ENCODE measurements at places on chromosomes 2 and 18.

- DNase-seq: no peak
Measured at GRCh38 chr2:122491011-122491410, 735.6 kb downstream of the TSN start.

GRCh38 chr2:154264024-154264423, 392.3 kb downstream of the GALNT13 start:
- DNase-seq: no peak

- DNase-seq: no peak
Measured at GRCh38 chr2:15348636-15349035, 212.5 kb downstream of the NBAS start.

DNA sequence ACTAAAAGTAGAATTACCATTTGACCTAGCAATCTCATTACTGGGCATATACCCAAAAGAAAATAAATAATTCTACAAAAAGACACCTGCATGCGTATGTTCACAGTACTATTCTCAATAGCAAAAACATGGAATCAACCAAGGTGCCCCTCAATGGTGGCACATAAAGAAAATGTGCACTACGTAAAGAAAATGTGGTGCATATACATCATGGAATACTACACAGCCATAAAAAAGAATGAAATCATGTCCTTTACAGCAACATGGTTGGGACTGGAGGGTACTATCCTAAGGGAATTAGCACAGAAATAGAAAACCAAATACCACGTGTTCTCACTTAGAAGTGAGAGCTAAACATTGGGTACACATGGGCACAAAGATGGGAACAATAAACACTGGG, 250.7 kb upstream of the TNP1 start:
- DNase-seq: no peak

GRCh38 chr2:71451705-71452104, 1.7 kb upstream of the DYSF start:
- peak; percentile 61 for DNase-seq

DNA sequence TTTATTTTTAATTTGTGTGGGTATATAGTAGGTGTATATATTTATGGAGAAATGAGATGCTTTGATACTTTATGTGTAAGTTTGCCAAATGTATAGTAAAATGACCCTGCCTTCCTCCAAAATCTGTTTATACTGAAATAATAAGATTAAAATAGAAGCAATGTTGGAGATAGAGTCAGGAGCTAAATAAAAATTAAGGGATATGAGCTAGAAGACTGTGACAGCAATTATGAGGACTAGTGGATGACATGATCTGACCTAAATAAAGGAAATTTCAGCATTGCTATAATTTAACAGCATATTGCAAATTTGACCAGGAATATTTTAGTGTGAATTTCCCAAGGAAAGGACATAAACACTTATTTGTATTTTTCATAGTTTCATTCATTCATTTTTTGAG, 60.7 kb downstream of the ITGB6 start:
- no peak for DNase-seq

DNA sequence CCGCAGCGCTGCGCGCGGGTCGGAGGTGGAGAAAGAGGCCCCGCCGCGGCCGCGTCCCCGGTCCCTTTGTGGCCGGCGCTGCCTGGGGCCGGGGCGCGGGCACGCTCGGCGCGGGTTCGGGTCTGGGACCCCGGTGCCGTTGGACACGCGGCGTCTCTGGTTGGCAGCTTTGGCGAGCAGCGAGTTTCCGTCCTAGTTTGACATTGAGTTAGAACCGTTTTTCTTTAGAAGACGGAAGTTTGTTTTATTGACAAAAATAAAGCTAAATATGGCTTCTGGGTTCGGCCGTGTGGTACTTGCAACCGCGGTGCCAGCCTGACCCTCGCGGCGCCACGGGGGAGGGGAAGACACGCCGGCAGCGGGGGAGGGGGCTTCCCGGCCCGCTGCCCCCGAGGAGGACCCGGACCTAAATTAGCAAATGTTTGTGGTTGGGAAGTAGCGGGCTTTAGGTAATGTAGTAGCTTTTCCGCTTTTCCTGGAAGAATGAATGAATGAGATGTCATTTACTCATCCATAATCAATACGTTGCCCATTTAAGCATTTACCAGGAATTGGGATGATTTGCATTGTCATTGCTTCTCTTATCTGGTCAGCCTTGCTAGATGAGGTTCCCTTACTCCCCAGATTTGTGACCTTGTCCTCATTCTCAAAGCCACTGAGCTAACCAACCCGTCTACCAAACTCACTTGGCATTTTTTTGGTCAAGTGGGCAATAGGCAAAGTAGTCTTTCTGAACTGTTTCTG, 530 bp downstream of the GALNT1 start:
- DNase-seq: peak; percentile 22

DNA sequence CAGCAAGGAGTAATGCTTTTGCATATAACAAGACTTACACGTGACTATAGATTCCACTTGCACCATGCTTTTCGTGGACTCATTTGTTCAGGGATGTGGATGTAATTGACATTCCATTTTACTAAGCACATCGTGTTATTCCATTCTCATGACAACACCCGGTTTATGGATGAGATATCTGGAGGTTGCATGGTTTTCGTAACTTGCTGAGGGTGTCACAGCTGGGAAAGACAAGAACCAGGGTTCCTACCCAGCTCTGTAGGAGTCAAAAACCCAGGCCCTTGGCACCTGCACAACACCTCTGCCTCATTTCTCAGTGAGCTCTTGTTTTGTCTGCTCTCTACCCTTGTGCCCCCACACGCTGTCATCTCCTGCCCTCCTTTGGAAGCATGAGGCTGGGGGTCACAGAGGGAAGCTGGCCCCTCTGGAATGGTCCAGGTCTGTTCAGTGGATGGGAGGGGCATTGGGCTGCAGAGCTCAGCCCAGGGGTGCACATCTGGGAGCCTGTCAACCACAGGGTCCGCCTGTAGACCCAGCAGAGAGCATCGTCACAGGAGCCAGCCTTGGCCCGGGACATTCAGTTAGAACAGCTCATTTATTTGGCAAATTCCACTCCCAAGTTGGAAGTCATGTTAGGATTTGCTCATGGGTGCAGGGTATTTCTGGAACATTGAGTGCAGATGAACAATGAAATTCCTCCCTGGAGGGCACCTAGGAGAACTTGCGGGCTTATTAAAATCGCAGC, 120.1 kb upstream of the TWIST2 start:
- DNase-seq: peak; percentile 7

GRCh38 chr18:1797235-1797634, 774.1 kb downstream of the METTL4 start:
- DNase-seq: no peak

DNA sequence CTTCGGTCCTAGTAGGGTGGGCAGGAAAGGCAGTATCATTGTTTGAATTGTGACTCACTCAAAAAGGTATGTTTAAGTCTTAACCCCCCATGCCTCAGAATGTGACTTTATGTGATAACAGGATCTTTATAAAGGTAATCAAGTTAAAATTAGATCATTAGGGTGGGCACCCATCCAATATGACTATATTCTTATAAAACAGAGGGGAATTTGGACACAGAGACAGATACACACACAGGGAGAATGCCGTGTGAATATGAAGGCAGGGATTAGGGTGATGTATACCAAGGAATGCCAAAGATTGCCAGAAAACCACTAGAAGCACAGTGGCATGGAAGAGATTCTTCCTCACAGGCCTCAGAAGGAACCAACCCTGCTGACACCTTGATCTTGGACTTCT, 281.8 kb downstream of the CLIP4 start:
- DNase-seq: no peak

- no peak for DNase-seq
Measured at GRCh38 chr18:56124186-56124585, 514.2 kb downstream of the TXNL1 start.

GRCh38 chr18:35029770-35030169, 11.4 kb upstream of the MAPRE2 start:
- DNase-seq: peak; percentile 43

DNA sequence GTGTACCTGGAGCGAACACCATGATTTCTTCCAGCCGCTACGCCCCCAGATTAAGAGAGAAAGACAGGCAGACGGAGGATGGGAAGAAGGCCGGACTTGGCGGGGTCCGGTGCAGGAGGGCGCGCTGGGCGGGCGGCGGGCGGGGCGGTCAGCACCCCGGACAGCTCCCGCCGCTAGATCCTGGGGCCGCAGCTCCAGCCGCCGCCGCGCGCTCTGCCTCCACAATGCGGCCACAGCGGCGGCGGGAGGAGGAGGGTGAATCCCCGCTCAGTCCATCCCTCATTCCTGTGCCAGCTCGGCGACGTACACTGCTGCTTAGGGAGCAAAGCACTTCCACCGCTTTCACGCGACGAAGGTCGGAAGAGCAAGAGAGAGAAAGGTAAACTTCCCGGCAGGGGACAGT, at the start of gene AKAIN1:
Gene AKAIN1 (minus strand): TSS at position 226 of the 403 bp plus-strand sequence. CDS start 204 bp downstream, at position 22.
- peak; percentile 25 for DNase-seq

- peak; percentile 96 for DNase-seq
Measured at GRCh38 chr2:43426305-43427031, 169.4 kb downstream of the THADA start.

DNA sequence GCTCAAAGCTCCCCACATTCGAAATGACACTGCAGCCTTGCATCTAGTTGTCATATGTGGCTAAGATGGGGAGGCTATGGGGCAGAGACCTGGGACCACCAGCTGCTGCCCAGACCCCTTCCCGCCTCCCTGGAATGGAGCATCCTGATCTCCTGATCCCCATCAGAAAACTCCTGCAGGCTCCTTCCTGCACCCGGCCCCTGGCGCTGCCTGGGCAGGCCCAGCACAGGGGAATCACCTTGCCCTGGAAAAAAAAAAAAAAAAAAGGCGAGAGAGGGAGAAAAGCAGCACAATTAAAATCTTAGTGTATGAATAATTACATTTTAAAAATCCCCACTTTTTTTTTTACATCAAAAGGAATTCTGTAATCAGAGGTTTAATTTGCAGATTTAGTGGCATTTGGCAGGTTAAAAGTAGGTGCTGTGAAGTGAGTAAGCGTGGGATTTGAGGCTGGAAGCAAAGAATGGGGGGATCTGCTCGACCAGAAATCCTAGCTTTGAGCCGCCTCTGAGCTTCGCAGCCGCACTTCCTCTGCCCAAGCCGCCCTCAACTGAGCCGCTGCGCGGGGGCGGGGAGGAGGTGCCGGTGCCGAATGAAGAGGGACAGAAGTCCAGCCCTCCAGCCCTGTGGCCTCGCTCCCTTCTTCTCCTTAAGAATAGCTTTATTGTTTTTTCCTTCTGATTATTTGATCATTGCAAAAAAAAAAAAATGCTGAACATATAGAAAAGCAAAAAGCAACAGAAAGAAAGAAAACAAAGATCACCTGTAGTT, 30.0 kb downstream of the THNSL2 start:
- no peak for DNase-seq

- no peak for DNase-seq
Measured at GRCh38 chr2:156349605-156350004, 17.1 kb upstream of the NR4A2 start.

DNA sequence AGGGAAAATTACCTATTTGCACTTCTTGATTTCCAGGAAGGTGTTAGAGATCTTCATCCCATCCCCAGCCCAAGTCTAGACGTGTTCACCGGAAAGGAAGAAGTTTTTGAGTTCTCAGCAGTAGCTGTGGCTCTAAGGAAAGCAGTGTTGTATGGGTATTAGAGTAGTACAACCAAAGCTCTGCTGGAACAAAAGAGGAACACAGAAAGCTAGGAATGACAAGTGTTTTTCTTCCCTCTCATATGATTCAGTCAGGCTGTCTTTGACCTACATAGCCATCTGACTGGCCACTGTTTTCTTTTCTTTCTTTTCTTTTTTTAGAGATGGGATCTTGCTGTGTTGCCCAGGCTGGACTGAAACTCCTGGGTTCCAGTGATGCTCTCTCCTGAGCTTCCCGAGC, 82.7 kb upstream of the SLC39A10 start:
- no peak for DNase-seq

GRCh38 chr2:159396799-159397198, 110.3 kb upstream of the WDSUB1 start:
- no peak for DNase-seq

DNA sequence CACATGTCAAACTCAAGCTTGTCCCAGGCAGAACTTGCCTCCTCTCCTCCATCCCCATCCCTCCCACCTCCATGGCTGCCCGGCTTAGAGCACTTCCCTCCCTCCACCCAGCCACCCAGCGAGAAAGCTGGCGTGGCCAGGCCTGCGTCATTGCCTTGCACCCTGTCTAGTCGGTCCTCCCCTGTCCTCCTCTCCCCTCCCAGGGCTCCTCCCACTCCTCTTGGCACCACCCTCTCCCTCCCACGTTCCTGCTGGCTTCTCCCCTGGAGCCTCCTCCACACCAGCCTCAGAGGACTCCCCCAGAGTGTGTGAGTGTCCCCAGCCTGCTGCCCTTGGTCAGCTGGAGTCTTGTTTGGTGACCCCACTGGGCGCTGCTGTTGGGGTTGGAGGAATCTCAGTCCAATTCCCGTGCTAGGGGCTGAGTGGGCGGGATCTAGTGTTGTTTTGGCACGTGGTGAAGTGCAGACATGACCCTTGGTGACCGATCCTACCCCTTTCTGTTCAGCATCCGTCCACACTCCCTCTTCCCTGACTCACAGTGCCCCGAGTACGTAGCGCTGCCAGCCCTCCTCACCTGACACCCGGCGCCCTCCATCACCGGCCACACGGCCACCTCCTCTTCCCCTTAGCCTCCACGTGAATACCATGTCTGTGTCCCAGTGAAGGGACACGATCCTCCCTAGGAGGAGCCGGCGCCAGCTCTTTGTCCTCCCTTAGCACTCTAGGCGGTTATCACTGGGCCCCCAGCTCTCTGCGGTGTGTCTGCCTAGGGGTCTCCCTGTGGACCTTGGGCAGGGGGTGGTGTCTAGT, 41.4 kb downstream of the ATP6V1C2 start:
- no peak for DNase-seq

DNA sequence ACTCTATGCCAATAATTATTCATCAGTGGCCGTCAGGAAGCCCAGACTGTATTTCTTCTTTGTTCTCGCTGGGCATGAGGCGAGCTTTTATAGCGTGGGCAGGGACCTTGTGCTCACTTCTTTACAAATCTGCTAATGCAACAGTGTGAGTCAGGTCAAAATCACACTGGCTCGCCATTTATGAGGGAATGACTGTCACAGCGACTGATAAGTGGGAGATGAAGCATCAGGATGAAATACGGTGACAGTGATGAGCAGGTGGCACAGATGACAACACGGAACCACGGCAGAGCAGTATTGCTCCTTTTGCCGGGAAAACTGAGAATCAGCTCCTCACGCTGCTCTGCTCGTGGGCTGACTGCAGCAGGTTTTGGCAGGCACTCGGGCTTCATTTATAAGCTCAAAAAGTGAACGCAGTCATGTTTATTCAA, 20.5 kb downstream of the TYMS start:
- no peak for DNase-seq

- peak; percentile 85 for DNase-seq
Measured at GRCh38 chr2:150528861-150529801, 41.7 kb upstream of the RND3 start.

DNA sequence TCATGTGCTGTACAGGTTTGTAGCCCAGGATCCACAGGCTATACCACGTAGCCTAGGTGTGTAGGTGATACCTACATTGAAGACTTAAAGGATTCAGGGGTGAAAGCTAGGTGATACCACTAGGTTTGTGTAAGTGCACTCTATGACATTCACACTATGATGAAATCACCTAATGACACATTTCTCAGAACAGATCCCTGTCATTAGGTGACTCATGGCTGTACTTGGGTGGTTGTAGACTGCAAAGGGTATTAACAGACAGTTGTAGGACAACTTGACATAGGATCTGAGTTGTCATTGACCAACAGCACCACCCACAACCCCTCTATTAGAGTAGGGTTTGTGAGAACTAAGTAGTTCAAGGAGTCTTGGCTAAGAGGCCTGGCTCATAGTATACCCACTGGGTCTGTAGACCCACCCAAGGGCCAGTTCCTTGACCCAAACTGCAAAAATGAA, 27.7 kb upstream of the SMCHD1 start:
- DNase-seq: peak; percentile 32
